NCI-H510A treated with DMSO at 0.1 percent for 48 hours (cell line): ENCODE measurements at places on chromosomes 5 and 9.
A peak's percentile ranks its signal among the peaks of the same experiment; 100 is the strongest.

DNA sequence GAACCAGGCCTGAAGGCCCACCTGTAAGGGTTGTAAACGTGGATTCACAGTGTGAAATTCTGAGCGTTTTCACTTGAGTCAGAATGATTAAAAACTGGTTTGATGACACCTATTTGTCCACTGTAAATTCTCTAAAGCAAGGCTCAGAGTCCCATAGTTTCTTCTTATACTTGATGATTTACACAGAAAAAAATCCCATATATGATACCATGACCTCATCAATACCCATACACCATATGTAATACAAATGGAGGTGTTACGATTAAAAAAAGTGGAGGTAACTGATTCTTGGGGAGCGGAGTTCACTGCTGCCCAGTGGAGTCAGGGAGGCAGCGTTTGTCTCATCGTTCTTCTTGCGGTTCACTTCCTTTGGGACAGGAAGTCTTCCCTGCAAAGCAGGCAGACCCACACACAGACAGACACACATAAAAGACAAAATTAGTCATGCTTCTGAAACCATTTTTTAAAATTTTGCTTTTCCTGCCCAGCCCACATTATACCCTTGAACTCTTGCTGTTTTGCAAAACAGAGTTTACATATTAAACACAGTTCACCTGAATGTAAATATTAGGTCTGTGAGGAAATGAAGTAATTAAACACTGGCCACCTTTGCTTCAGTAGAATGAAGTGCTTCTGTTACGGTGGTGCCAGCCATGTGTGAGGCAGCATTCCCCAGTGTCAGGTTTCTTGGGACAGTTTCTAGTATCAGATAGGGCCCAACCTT lies 26.2 kb downstream of the NREP start:
- DNase-seq, result peak; percentile 48

- no peak for DNase-seq
These were observed 12.0 kb downstream of the NIPSNAP3B start for GRCh38 chr9:104775976-104776375.

DNA sequence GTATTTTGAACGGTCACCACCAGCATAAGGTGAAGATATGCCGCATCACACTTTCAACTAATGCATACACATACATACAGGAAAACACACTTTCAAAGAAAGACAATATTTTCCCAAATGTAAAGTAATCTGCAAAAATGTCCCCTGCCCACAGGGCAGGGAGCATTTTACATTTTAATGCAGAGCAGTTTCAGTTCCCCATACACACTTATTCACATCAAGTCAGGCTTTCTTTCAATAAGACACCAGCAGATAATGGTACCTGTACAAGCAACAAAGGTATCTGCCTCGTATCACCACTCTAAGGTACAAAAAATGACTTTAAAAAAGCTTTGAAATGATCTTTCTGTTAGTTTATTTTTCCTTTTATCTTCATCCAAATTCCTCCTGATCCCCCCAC lies 247.1 kb upstream of the CCNG1 start:
- DNase-seq, result no peak

GRCh38 chr9:127004946-127005769 lies 90.6 kb downstream of the RALGPS1 start:
- DNase-seq, result no peak

DNA sequence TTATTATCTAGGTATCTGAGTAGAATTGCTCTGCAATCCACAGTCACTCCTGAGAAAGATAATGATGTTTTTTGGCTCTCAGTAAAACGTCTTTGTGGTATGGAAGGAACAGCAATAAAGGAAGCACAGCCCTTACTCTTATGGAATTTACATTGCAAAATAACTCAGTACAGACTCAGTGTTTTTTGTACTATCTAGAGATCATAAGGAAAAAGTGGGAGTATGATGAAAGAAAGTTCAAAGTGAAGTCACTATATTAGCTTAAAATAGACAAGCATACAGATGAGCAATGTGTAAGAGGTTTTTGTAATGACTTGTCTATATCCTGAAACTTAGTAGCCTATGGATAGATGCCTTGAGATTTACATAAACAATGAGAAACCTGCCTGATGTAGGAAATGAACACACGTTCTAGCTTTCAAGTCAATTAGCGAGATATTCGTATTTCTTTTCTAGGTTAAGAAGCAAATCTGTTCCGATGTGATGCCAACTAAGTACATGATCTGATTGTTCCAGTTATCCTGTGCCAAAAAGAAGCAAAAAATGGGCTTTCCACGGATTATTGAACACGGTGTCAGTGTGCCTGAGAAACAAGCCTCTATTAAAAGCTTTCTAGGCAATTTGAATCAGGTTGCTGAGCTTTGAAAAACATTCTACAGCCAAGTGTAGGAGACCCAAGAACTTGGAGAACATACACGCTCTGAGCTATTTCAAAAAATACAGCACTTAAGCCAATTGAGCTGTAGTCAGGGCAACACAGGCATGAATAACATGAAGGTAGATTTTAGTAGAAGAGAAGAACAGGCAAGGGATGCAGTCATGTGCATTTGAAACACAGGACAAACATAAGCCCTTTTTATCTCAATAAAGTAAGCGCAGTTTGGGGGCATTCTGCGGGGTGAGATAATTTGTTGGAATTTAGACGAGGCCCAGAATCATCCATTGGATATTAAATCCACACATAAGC lies 86.3 kb upstream of the TAF11L2 start:
- DNase-seq, result no peak

- DNase-seq, result no peak
These were observed 480.6 kb upstream of the DAB2 start for GRCh38 chr5:39905356-39905755.

DNA sequence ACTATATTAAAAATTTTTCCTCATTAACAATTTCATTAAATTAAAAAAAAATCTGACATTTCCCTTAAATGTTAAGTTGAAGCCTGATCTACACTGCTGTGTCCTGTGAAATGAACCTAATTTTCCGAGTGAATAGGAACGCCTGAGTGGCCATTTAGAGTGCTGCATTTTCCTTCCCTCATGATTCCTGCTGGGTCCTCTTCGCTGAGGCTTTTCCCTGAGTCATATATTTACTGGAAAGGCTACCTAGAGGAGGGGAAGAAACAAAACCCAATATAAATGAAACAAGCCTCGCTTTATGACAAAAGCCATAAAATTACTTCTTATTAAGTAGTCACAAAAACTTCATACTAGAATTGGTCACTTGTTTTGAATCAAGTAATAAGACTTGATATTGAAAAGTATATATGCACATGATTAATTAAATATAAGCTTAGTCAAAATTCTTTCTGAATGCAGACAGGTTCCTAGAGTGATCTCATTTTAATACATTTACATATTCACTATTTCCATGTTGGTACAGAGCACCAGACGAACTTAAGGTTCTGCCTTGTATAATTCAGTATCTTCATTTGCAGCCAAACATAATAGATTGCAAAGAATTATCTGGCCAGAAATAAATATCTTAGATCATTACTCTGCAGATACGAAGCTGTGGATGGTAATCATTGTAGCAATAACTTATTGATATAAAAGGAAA lies 6.3 kb upstream of the ISCA1 start:
- DNase-seq, result no peak

GRCh38 chr5:135208903-135209721 lies 175.1 kb upstream of the PITX1 start:
- peak; percentile 6 for DNase-seq

- DNase-seq, result no peak
These were observed 3.4 kb downstream of the CCDC180 start for GRCh38 chr9:97310896-97311295.

DNA sequence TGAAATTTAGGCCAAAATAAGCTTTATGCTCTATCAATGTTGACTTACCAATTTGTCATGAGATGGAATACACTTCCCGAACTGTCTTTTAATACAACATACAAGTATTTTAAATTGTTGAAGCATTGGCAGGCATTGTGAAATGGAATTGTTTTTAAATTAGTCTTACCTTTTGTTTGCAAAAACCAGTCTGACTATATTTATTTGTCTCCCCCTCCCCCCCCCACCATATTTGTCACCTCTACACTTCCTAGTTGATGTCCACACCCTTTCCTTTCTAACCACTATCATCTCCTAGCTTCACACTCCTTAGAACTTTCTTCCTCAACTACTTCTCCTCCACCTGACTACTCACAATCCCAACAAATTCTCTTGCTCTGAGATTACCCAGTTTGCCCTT lies 40.9 kb downstream of the FAF2 start:
- DNase-seq, result no peak

GRCh38 chr5:149128023-149128875 lies 13.0 kb upstream of the ABLIM3 start:
- peak; percentile 36 for DNase-seq

GRCh38 chr9:85703398-85703797 lies 38.4 kb downstream of the AGTPBP1 start:
- no peak for DNase-seq

GRCh38 chr5:111495159-111495558 lies 17.2 kb downstream of the STARD4 start:
- no peak for DNase-seq

GRCh38 chr9:74697535-74697934 lies 190.2 kb downstream of the TRPM6 start:
- DNase-seq, result no peak

DNA sequence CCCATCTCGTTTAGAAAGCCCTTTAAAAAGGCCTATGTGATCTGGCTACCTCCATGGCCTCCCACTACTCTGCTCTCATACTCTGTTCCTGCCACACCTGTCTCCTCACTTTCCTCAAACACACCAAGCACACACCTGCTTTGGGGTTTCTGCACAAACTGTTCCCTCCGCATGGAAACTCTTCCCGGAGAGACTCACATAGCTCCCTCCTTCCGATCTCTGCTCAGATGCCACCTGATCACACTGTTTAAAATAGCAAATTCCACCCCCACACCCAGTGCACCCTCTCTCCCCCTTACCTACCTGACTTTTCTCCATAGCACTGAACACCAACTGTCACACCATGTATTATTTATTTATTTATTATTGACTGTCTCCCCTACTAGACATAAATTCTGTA lies 84.0 kb upstream of the NR4A3 start:
- DNase-seq, result no peak

DNA sequence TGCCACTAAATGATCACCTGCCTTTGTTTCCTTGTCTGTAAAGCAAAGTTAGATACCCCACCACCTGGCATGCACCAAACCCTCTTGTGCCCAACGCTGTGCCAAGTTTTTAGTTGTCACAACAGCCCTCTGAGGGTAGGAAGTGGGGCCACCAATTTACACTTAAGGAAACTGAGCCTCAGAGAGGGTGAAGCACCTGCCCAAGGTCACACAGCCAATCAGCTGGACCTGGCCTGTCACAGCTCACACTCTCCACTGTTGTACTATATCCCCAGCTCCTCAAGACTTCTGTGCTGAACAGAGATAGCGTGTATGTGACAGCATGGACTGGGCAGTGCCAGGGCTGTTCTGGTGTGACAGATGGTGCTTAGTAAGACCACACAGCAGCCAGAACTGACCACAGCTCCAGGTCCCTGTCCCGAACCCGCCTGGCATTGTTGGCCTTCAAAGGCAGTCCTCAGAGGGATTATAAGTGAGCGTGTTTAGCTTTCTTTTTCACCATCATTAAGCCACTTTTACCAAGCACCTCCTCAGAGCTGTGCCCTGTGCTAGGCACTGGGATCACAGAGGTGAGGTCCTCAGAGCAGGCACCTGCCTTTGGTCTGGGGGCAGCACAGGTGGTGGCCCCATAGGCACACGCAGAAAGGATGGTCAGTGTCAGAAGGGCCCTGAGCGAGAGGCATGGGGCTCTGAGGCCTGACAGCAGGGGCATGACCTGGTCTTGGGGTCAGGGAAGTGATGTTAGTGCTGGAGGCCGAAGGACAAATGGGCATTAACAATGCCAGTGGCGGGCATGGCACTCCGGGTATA lies 71.1 kb downstream of the COL27A1 start:
- no peak for DNase-seq

DNA sequence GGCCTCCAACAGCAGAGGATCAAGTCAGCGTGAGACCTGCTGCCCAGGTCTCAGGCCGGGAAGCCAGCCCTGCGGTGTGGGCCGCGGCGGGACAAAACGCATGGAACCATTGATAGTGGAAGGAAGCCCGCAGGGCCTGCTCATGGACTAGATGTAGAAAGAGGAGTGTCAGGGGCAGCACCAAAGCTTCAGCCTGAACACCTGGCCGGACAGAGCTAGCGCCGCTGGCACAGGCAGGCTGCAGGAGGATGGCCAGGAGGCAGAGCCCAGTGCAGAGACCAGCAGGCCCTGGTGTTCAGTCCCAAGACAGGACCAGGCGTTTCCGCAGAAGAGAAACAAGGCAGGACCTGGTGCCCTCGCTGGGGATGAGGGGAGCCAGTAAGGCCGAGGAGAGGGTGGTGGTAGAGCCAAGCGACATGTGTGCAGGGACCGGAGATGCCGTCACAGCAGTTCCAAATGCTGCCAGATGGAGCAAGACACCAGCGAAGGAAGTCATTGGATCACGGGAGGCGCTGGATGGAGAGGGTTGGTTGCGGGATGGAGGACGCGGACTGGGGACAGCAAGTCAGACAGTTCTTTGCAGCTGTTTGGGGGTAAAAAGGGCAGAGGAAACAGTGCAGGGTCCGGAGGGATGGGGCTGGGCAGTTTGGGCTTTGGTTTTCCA lies 42.1 kb upstream of the OLFM1 start:
- DNase-seq, result no peak

DNA sequence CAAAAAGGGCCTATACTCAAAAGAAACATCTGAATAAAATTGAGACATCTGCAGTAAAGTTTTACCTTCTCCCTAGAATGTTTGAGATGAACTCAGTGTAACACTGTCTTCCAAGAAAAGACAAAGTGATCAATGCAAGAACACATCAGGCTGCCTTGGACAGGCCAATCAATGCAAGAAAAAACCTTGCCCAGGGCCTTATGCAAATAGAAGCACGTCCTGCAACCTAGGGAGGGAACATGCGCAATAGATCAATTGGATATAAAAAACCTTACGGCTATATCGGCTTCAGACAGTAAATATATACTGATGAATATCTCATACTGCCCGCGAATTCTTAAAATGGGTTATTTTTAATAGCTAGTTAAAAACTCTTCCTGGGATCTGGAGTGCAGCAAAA lies 66.4 kb upstream of the POU5F2 start:
- DNase-seq, result no peak

GRCh38 chr5:170294556-170294955 lies 3.0 kb downstream of the LCP2 start:
- DNase-seq, result no peak

- DNase-seq, result no peak
These were observed 8.5 kb downstream of the LCN9 start for GRCh38 chr9:135671591-135672041.

- DNase-seq, result no peak
These were observed 41.4 kb downstream of the NAIF1 start for GRCh38 chr9:128025736-128026135.

GRCh38 chr5:54988218-54988617 lies 2.8 kb upstream of the ESM1 start:
- DNase-seq, result no peak

- no peak for DNase-seq
These were observed 4.6 kb downstream of the IER5L start for GRCh38 chr9:129173296-129174101.
